ENCODE measurements at places on chromosomes 6 and 20.

DNA sequence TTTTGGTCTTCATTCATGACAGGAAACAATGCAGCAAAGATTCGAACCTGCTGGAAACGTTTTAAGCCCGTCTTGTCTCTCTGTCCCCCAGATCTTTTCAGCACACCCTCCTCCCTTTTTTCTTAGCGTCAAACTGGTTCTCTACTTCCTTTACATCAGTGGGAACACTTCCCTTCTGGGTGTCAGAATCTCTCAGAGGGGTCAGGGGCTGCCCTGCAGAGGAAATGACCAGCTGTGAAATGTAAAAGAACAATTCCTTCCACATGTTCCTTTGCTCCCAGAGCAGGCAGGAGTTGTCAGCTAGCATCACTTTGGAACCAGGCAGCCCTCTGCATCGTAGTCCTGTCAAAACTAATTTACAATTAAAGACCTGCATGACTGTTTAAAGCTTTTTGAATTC is 619.0 kb downstream of the TFAP2A start:
- DNase-seq = no peak

DNA sequence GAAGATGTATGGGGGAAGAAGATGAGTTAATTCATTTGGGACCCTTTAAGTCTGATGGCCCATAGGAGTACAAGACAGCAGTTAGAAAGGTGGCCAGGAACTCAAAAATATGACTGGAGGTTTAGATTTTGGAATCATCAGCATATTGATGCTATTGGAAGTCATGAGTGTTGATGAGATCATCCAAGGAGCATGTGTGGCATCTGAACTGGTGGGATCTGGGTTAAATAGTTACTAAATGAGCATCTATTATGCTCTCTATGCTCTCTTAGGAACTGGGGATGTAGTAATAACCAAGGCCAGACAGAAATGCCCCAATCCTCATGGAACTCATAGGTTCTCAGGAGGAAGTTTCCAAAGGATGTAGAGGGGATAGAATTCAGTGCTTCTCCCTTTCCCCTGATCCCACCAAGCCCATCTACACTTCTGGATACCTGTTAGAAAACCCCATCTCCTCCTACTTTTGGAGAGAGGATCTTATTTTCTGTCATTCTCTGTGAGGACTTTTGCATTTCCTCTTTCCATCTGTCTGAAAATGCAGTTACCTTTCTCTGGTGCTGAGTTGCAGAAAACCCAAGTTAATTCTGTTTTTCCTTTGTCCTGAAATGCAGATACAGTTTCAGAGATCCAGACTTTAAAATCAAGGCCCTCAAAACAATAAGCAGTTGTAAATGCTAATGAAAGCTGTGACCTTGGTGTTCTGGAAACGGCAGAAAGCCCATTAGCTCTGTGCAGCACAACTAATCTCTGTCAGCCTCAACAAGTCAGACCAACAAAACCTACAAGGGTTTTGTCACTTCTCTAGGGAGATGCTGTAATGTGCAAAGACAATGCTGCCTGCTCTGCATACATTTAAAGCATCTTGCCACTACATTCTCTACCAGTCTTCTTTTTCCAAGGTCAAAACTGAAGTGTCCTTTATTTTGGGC is 65.8 kb downstream of the TBC1D7 start:
- DNase-seq = no peak

GRCh38 chr6:87289571-87289970 is 32.8 kb upstream of the SMIM8 start:
- no peak for DNase-seq

GRCh38 chr6:83883240-83883639 is 23.8 kb downstream of the CYB5R4 start:
- no peak for DNase-seq

GRCh38 chr6:105824732-105825131 is 261.4 kb upstream of the PRDM1 start:
- DNase-seq = no peak

DNA sequence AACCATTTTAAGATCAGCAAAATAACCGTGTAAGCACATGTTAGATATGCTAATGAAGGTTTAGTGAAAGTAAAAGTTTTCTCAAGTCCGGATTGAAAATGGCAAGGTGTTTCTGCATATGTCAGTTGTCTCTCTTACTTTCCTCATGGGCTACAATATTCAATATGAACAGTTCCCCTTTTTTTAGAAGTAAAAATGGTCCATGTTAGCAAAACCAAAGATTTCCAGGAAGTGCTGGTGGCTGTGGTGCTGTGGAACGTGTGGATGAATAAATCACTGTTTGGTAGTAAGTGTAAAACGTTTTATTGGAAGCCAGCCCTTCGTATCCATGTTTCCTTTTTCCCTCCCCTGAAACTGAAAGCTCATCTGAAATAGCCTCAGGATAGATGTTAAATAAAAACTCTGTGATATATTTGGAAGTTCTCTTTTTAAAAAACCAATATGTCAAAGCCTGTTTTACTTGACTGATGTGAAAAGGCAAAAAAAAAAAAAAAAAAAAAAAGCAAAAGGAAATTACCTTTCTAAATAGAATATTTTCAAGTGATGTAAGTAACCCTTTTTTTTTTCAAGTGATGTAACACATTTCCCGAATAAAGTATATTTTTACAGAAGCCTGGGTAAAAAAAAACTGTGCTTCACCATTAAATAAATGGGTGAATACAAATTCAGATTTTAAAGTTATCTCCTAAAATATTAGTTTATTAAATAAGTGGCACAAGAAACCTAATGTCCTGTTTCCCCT is 41.9 kb downstream of the PLEKHG1 start:
- no peak for DNase-seq

DNA sequence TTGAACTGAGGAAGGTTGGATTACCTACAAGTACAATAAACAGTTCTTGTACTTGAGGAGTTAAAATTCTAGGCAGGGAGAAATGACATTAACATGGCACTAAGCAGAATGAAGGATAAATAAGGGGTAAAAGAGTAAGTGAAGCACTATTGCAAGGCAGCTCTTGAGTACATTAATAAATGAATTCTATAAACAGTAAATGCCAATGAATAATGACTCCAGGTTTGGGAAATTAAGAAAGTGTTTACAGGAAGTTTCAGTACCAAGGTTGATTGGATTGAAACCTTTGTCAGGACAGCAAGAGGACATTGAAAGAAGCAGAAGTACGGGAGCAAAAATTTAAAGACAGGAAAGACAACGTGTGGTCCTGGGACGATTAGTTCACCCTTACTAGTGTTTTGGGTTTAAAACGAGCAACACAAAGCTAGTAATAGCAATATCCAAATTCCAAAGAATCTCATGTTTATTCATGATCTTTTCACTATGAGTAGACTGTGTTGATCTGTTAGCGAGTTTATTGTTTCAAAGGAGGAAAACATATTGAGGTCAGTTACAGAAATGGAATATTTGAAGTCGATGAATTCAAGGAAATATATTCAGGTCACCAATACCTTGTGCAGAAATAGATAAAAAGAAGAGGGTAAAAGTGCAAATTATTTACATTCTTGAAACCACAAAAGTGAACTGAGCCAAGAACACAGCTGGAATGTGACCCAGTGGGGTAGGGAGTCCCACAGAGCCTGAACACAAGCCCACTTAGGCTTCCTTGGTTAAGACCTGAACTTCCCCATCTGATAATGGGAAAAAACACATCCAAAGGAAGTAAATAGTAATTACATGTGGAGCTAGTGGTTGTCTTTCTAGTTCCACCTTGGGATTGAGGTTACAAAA is 80.8 kb downstream of the MKKS start:
- peak; percentile 5 for DNase-seq

- no peak for DNase-seq
Observed at GRCh38 chr20:8661229-8661952, 407.5 kb upstream of the PLCB4 start.

DNA sequence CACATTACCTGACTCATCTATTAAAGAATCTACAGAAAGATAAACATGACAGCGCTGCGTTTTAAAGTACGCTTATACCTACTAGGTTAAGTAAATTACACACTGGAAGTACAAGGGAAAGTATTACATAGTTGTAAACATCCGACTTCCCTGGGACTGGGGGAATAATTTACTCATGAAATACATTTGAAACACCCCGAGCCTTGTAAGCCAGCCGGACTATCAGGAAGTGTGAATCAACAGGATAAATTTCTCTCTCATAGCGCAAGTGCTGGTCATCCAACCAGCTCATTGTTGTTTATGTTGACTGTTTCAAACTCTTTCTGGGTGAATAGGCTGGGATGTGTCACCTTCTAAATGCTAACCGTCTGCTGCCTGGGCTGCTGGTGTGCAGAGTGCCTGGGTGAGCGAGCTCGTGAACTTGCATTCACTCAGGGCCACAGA is 4.9 kb downstream of the BMP6 start:
- no peak for DNase-seq

DNA sequence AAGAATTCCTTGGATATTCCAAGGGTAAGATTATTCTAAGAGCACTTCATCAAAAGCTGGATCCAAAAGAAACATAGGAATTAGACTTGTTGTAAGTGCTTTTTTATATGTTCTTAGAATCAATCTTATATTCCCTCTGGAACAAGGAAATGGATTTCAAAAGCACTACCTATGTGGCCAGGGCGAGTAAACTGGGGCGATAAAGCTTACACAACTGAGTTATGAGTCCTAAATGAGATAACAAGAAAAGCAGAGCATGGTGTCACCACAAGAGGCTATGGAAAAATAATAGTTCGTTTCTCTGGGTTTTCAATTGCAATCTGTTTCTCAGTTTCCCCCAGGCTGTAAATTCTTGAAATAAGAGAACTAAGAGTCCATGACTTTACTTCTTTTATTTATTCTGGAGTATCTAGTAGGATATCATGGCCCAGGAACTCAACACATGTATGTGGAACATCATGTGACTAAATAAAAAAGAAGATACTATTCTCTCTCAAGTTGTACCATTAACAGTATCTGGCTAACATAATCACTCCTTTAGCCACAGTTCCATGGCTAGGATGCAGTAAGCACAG is 51.5 kb downstream of the NUDT3 start:
- DNase-seq = no peak

DNA sequence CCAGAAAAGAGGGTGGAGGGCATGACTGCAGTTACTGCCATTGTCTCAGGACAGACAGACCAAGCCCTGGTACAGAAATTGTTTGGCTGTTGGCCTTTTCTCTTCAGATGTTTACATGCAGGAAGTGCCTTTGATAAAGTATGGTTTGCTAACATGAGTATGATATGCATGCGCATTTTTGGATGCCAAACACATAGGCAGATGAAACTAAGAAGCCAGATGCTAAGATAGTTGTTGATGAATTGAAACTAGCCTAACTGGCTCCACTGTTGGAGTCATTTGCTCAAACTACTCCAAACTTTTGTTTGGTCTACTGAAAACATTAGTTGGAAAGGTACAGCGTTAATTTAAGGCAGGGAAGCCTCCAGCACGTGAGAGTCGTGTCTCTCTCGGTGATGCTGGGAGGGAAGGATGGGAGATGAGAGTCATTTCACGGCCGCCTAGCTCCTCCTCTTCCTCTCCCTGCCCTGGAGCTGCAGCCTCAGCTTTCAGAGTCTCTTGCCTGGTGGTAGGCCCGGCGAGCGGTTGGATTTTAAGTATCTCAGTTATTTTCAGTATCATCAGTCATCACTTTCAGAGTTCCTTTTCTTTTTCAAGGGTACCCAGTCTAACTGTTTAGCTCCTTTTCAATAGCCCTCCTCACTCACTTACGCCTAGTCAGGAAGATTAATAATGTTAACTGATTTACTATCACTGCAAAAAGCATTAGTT is 29.7 kb downstream of the RREB1 start:
- peak; percentile 88 for DNase-seq

DNA sequence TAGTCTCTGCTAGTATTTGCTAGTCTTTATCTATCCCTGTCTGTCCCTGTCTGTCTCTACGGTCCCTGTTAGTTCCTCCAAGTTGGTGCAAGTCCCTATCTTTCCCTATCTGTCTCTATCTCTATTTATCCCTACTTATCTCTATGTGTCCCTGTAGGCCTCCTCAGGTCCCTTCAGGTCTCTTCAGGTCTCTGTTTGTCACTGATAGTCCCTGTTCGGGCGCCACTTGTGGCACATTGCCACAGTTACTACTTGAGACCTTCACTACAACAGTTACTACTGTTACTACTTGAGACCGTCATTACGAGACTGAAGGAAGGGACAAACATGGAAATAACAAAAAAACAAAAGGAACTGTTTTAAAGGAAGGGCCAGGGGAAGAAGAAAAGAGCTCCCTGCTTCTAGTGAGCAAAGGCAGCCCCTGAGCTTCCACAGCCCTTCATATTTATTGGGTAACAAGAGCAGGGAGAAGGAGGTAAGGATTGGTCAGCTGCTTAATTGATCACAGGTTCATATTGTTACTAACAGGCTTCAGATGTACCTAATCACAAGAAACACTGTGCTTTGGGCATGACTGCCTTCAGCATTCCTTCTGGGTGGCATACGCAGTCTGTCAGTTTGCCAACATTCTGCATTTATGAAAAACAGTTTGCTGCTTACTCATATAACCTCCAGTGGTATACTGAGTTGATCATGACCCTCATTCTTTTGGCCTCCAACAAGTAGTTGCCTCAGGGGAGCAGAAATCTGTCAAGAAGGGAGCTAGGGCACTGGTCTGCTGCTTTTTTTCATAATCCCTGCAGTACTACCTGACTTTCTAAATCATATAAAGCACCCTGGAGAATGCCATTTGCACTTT is 8.4 kb downstream of the EPB41L2 start:
- DNase-seq = no peak

DNA sequence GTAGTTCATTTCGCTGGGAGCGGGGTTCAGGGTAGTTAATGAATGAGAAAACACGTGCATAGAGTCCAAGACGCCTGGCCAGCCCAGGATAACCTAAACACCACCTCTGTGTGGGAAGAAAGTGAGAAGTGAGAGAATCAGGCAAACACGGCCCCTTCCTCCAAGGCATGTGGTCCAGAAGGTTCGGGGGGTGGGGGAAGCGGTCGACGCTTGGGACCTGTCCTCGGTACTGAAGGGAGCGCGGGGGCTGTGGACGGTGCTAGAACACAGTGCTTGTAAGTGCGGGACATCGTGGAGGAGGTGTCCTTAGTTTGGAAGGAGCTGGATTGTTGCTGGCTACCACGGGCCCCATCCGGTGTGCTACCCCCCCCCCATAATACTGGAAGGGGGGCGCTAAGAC is 1.7 kb upstream of the VSTM2L start:
- DNase-seq = no peak

DNA sequence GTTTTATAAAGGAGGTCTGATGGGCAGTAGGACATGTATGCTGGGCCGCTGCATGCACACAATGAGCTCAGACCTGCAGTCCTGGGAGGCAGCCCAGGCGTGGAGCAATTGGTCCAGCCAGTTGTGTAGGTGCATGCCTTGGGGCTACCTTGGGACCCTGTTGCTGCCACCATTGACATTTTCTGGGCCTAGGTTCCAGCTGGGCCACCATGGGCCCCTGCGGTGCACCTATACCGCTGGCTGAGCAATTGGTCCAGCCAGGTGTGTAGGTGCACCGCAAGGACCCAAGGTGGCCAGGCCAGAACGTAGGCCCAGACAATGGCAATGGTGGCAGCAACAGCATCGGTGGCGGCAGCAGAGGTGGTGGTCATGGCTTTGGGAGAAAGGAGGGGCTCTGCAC is 143.9 kb downstream of the PXDC1 start:
- no peak for DNase-seq

Measured in activated CD4-positive, alpha-beta T cell treated with anti-CD3 and anti-CD28 coated beads, Interleukin-2, Interleukin-6, amounts not matched to agents 100 ng/mL and 50 ng/mL, durations not matched to agents 16 hours and 8 hours (primary cell).